ENCODE measurements at places on chromosomes 16 and 17.
A peak's percentile ranks its signal among the peaks of the same experiment; 100 is the strongest.

DNA sequence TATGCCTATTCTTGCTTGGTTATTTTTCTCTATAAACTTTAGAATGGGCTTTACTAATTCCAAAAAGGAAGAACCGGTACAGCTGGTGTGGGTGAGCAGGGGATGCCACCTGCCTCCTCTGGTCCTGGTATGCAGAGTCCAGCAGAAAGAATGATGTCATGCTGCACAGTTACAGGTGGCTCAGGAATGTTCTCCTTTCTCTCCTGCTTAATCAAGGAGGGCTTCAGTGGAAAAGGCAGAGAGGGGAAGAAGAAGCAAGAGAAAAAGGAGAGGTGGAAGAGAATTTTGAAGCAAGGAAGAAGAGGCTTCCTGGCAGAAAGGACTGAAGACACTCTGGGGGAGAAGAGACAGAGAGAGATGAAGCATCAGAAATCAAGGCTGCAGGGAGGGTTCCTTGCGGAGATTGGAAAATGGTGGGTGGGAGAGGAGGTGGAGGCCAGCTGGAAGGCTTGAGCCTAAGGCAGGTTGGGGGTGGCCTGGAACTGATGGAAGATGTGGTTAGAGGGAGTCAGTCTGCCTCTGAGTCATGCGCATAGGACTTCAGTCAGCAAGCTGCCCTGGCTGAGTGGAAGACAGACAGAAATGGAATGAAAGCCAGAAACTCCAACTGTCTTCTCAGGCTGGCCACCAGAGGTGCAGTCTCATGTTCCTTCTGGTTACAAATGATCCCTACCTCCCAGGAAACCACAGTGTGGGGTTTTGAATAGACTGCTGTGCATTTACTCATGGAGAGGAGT is 64.6 kb upstream of the CRHR1 start:
- DNase-seq = peak; percentile 48

GRCh38 chr17:33389504-33390135 is 96.5 kb upstream of the ASIC2 start:
- no peak for DNase-seq

GRCh38 chr17:55617441-55617840 is 105.2 kb downstream of the TMEM100 start:
- no peak for DNase-seq

GRCh38 chr16:83792391-83792790 is 15.4 kb upstream of the HSBP1 start:
- no peak for DNase-seq

GRCh38 chr16:57501492-57501891 is 15.2 kb upstream of the DOK4 start:
- DNase-seq = no peak

- no peak for DNase-seq
Measured at GRCh38 chr16:80122115-80122514, 418.7 kb upstream of the DYNLRB2 start.

DNA sequence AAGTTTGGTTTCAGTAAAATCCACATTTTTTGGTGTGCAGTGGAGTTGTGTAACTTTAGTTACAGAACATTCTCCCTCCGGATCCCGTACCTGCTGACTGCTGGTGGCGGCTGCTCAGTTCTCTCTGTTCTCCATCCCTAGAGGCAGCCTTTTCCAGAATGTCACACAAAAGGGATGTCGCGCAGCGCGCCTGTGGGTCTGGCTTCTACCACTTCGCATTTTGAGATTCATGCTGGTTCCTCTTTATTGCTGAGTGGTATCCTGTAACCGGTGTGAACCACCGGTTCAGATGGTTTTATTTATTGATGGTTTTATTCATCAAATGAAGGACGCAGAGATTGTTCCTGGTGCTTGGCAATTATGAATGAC is 981 bp upstream of the CEP131 start:
- no peak for DNase-seq

- DNase-seq = no peak
Measured at GRCh38 chr16:12461201-12461600, 342.5 kb downstream of the CPPED1 start.

DNA sequence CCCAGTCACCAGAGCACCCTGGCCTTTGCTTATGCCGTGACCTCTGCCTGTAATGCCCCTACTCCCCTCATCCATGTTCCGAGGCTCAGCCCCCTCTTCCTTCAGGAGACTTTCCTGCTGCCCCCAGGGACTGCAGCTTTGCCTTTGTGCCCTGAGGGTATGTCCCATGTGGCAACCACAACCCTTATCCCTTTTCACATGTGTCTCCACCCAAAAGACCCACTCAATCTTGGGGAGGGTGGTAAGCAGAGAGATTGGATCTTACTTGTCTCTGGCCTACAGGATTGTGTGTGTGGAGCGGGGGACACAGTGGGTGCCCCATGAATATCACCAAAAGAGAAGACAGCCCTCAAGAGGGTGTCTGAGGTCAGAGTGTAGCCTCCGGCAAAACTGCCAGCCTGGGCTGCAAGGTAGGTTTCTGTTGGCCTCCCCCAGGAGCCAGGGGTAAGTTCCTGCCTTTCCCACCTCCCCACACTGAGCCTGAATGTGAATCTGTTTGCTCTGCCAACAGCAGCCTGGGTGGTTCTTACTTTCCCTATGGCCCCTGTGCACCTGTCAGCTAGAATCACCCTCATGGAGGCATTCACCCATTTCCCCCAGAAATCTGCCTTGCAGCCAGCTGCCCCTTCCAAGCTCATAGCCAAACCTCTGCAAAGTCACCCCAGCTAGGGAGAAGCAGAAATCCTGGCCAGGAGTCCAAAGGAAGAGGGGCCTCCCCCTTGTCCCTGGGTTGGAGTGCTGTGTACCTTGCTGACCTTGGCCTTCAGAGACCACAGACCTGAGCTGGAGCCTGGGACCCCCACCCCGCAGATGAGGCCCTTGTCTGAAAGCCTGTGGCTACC is 11.5 kb upstream of the C17orf113 start:
- DNase-seq = no peak

- no peak for DNase-seq
Measured at GRCh38 chr17:79223953-79224352, 149.3 kb downstream of the ENGASE start.

- no peak for DNase-seq
Measured at GRCh38 chr17:16954521-16954920, 17.4 kb downstream of the TNFRSF13B start.

GRCh38 chr17:53472586-53472985 is 350.1 kb upstream of the KIF2B start:
- DNase-seq = no peak

DNA sequence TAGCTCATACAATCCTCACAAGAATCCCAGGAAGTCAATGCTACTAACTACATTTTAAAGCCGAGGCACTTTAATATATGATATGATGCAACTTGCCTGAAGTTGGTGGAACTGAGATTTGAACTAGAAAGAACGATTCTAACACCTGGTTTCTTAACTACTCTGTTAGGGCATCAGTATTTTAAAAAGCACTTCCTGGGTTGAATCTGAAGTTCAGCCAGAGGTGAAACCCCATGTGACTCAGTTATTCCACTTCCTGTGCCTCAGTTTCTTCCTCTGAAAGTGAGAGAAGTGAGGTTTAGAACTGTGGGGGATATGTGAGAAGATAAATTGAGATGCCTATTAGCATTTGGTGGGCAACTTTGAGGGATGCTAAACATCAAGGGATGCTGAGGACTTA is 129.4 kb upstream of the ANKFN1 start:
- DNase-seq = no peak

DNA sequence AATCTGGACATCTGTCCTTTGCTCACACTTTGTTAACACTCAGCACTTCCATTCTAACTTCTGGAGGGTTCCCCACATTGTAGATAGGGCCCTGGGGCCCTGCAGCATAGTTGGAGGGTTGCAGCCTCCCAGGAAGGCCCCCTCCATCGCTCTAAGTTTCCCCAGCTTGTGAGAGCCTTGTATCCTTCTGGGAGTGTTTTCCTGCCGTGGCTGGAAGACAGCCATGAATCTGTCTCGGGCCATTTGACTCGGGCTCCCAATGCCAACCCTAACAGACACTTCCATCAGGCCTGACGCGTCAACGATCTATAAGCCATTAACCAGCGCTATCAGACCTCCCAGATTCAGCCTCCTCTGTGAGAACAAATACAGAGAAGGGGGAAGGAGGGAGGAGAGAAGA is 263.7 kb upstream of the RPL38 start:
- DNase-seq = no peak

GRCh38 chr17:57629470-57629869 is 115.6 kb downstream of the CCDC182 start:
- no peak for DNase-seq

- DNase-seq = no peak
Measured at GRCh38 chr17:306536-307294, 45.9 kb downstream of the RPH3AL start.

- DNase-seq = no peak
Measured at GRCh38 chr17:6558932-6559752, 2.8 kb upstream of the PITPNM3 start.

DNA sequence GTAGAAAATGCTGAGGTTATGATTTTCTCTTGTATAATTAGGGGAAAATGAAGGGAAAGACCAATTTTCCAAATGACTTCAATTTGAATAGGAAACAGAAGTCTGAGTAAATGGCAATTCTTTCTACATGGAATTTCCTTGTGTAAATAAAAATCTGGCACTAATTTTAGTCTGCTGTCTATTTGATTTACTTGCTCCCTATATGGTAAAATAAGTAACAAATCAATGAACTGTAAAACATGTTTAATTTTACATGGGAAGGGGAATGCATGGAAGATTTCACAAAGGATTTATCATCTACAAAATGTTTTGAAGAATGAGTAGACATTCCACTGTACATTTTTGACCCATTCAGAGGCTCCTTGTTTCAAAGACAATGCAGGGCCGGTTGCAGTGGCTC is 811.6 kb upstream of the GOT2 start:
- DNase-seq = no peak

DNA sequence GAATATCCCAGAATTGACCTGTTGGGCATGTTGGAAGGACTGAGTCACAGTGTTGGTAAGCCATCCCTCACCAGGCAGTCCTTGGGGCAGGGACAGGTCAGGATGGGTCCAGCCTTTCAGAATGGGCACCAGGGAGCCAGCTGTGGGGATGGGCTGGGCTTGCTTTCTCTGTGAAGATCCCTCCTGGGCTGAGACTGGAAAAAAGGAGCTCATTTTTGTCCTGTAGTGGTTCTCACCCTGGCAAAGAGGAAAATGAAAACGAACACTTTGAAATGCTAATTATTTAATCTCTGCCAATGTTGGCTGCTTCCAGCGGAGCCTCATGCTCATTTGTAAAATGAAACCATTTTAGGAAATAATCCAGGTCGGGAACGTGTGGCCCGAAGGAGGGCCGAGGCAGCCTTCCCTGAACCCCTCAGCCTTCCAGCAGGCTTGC is 237.5 kb upstream of the SALL1 start:
- DNase-seq = no peak

GRCh38 chr16:19138601-19139000 is 24.8 kb downstream of the ITPRIPL2 start:
- no peak for DNase-seq

- no peak for DNase-seq
Measured at GRCh38 chr16:80982646-80983045, 24.0 kb downstream of the CMC2 start.

DNA sequence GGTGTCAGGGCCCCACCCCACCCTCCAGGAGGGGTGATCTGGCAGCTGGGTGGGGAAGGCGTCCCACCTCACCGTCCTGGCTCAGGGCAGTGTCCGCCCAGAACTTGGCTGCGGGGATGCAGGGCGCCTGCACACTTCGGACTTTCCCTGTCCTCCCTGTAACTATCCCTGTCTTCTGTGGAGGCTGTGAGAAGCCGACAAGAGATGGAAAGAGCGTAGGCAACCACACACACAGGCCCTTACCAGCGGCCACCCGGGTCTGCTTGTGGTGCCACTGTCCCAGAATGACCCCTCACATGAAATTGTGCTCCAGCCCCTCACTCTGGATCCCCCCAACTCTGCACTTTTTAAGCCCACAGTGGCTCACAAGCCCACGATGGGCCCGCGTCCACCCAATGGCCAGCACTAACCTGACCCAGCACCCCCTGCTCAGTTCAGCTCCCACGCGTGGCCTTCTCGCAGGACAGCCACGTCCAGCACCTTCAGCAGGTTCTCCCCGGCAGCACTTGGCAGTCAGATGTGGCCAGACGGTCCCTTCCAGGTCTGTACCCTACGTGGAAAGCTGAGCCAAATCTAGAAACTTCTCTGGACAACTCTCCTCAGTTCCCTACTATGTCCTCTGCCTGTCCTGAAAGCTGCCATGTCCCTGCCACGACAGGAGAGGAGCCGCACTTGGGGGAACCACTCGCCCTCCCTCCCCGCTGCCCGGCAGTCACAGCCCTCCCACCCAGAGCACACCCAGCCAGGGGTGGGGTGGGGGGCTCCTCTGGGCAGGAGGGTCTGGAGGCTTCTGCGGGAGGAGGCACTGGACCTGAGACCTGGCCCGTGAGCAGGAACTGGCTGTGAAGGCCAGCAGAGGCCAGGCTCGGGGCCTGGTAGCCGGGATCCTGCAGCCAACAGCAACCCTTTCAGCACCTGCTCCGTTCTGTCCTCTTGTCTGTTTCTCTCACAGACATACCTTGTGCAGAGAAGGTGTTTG is 38.0 kb downstream of the PEMT start:
- DNase-seq = no peak

- DNase-seq = no peak
Measured at GRCh38 chr17:67686241-67686640, 31.5 kb upstream of the NOL11 start.

DNA sequence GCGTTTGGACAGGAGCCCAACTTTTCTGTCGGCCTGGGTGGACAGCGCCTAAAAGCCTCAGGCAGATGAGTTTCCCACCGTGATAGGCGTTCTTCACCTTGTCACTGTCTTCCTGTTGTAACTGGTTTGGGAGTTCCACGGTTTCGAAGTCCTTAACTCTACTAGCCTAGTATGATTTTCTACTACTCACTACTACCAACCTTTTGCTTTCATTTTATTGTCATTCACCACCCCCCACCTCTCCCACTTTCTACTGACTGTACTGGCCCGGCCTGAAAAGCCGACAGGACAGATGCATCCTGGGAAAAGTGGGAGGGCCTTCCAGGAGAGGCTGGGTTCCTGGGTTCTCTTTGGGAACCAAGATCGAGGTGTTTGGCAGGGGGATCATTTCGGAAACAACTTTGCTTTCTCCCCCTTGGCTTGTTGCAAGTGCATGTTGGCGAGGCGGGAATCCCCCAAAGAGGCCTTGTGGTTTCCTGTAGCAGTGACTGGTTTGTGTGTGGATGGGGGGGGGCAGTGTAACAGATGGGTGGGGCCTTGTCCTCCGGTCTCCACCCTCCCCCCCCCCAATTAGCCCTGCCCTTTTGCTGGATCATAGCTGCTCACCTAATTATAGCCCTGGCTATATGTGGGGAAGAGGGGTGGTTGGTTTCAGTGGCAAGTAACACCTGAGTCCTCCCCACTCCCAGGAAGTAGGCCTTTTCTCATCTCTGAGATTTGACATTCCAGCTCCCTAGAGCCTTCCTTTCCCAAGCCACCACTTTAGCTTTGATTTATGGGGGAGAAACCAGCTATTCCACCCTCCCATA is 1.4 kb downstream of the EIF5A start:
- peak; percentile 28 for DNase-seq
